ENCODE measurements at places on chromosomes 7 and 10. TPM values are rescaled to one million over a fixed set of nuclear protein-coding genes. Genes with fewer than 3 reads are reported as not detected.

DNA sequence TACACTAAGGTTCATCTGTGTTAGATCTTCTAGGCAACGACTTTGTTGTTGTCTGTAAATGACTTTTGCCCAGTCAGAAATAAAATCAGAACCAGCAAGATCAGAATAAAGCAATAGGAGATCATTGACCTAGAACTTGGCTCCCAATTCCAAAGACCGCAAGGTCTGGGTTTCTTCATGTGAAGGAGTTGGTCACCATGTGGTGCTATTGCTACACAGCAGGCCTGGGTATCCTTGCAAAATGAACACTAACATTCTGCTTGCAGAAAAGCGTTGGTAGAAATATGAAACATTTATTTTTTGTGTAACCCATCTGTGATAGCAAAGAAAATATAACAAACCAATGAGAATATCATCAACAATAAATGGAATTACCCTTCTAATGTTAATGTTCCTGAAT, 831.0 kb downstream of the NXPH1 start:
- no peak for DNase-seq

- DNase-seq = peak; percentile 91
These were observed 528 bp downstream of the CAMK2G start for GRCh38 chr10:73873838-73874215.

GRCh38 chr10:93309062-93309461, 173.1 kb downstream of the MYOF start:
- no peak for DNase-seq

DNA sequence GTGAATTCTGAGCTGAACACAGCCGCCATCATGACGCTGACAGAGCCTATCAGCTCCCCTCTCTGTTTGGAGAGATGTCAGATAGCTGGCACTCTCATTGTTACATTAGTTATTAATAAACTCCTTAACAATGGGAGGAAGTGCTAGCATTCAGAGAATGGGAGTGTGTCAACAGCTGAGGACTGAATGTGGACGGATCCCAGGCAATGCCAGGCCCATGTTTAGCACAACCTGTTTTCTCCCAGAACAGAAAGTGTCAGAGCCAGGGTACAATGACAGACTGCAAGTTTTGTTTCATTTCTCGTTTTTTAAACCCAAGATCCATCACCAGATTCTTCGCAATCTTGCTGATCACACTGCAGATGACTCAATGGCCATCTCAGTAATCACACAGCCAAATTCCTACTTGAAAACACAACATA, 99.6 kb downstream of the PRPF18 start:
- no peak for DNase-seq

GRCh38 chr7:37915438-37915837, 1.2 kb downstream of the SFRP4 start:
- DNase-seq = no peak

GRCh38 chr10:43256531-43257346, 10.1 kb downstream of the RASGEF1A start:
- DNase-seq = peak; percentile 49

GRCh38 chr10:31179091-31179680, 139.8 kb upstream of the ZEB1 start:
- no peak for DNase-seq

DNA sequence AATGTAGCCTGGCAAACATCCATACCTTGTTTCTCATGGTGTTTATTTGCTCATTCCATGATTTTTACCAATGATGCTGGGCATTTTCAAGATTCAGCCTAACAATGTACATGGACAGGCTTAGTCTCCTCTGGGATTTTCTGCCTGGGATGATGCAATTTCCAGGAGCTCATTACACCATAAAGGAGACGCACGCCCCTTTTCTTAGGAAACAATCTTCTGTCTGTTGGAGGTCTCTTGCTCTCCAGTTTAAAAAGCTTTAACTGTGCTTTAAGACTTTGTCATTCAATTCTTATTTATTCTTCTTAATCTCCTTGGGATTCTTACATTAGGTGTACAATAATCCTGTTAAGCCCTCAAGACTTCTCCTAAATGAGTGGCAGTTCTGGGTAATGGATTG, 150.3 kb upstream of the NRP1 start:
- peak; percentile 38 for DNase-seq

- no peak for DNase-seq
These were observed 324.4 kb upstream of the AOAH start for GRCh38 chr7:37048674-37049073.

DNA sequence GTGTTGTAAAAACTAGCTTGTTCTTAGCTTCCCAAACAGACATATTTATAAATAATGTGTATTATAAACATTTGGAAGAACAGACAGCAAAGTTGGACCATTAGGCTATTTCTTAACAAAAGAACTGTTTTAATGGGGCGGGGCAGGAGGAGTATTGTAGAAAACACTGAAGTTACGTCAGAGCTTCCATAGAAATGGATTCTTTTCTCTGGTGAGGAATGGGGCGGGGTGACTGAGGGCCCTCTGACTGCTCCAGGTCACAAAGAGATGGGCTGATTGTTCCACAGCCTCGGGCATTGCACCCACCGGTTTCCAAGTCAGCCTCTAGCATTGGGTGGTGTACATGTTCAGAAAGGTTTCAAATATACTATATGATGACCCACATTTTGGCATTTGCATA, 36.8 kb upstream of the ADAM12 start:
- DNase-seq = no peak

DNA sequence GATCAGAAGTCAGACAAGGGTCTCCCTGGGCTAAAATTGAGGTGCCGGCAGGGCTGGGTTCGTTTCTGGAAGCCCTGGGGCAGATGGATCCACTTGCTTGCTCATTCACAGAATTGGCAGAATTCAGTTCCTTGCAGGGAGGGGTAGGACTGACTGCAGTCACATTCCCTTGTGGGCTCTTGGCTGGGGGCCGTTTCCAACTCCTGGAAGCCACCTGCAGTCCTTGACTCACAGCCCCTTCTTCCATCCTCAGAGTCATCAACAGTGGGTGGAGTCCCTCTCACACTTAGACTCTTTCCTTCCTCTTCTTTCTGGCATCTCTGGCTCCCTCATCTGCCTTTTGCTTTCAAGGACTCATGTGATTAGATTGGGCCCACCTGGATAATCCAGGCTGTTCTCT, 54.6 kb upstream of the NANOS1 start:
- no peak for DNase-seq

DNA sequence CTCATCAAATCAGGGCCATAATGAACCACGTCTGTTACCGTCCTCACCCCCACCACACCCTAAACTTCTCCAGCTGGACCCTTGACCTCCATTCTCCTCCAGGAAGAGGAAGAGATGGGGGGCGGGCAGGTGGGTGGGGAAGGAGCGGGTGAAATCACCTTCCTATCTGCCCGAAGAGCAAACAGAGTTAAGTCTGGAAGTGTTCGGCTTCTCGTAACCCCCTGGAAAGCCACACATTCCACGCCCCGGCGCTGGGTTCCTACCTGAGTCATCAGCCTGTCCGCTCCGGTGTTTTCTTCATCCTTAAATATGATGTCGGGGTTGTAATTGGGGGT, 736 bp downstream of the SHH start:
- DNase-seq = peak; percentile 60

- DNase-seq = no peak
These were observed 127.5 kb downstream of the TES start for GRCh38 chr7:116337800-116338199.

- peak; percentile 70 for DNase-seq
These were observed 321.2 kb downstream of the DNAJB6 start for GRCh38 chr7:157657741-157658740.

Gene MYO1G
- total RNA-seq = not detected

Gene TAS2R41
- 0.10 TPM for total RNA-seq

Gene RRP12
- total RNA-seq = 47.4 TPM

Gene DGKI
- 0.14 TPM for total RNA-seq

Gene GBX1
- total RNA-seq = 0.62 TPM
